Erythroblast (primary cell): ENCODE measurements at places on chromosomes 3 and 15.

DNA sequence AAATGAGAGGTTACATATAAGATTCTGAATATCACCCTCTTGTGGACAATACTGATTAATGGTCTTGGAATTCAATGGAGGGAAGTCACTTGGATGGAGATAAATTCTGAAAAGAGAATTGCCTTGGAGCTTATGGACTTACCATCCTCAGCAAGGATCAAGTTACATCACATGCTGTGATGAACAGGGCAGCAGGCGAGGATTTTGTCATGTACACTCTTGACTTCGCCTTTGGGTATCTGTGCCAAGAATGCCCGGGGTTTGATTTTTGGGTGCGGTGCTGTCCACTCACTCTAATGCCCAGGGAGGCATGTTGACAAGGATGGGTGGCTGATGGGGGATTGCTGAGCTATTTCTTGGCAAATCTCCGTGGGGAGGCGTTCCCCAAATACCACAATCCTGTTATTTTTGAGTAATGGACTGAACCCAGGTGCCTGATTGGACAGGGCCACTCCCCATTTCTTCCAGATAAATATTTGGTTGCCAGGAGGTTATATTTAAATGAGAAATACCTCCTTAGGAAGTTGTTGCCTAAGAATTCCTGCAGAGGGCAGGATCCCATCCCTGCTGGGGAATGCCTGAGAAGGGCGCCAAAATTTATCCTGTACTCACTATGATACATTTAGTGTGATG lies 96.3 kb downstream of the TPRG1 start:
- no peak for DNase-seq

GRCh38 chr3:159650726-159651125 lies 337.9 kb upstream of the IL12A start:
- no peak for DNase-seq

DNA sequence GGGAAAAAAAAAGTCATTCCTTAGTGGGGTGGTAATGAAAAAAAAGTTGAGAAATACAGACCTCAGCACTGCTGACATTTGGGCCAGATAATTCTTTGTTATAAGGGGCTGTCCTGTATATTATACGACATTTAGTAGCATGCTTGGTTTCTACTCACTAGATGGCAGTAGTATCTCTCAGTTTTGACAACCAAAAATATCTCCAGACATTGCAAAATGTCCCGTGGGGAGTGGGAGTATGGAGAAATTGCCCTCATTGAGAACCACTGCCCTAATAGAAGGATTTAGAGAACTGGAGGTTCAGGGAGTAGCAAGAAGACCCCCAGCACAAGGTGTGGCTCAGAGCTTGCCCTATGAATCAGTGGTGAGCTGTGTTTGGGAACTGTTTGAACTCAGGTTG lies 28.6 kb upstream of the TEX264 start:
- DNase-seq: peak; percentile 9

DNA sequence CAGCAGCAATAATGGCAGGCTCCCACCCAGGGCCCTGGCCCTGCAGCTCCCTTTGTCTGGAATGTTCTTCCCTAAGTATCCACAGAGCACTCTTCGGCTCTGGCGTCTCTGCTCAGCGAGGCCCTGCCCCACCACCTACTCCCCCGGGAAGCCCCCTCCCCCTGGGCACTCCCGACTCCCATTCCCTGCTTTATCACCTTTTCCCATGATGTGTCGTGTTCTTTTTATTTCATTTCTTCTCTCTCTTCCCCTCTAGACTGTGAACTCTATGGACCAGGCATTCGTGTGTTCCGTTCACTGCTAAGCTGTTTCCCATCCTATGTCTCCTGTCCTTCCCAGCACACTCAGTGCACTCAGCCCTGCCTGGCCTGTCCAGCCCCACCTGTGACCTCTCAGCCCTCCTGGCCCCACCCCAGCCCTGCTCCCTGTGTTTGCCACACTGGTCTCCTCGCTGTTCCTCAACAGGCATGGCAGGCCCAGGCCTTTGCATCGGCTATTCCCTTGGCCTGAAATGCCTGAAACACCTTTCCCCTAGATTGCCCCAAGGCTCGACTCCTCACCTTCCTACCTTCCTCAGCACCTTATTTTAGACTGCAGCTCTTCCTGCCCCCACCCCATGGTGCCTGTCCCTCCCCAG lies 107.4 kb downstream of the TPRA1 start:
- no peak for DNase-seq

DNA sequence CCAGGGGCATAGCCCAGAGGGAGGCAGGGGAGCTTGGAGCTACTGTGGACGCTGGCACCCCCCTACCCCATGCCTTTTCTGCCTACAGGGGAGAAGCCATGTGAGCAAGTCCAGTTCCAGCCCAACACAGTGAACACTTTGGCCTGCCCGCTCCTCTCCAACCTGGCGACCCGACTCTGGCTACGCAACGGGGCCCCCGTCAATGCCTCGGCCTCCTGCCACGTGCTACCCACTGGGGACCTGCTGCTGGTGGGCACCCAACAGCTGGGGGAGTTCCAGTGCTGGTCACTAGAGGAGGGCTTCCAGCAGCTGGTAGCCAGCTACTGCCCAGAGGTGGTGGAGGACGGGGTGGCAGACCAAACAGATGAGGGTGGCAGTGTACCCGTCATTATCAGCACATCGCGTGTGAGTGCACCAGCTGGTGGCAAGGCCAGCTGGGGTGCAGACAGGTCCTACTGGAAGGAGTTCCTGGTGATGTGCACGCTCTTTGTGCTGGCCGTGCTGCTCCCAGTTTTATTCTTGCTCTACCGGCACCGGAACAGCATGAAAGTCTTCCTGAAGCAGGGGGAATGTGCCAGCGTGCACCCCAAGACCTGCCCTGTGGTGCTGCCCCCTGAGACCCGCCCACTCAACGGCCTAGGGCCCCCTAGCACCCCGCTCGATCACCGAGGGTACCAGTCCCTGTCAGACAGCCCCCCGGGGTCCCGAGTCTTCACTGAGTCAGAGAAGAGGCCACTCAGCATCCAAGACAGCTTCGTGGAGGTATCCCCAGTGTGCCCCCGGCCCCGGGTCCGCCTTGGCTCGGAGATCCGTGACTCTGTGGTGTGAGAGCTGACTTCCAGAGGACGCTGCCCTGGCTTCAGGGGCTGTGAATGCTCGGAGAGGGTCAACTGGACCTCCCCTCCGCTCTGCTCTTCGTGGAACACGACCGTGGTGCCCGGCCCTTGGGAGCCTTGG lies 5.6 kb downstream of the CIB1 start:
- DNase-seq: no peak

DNA sequence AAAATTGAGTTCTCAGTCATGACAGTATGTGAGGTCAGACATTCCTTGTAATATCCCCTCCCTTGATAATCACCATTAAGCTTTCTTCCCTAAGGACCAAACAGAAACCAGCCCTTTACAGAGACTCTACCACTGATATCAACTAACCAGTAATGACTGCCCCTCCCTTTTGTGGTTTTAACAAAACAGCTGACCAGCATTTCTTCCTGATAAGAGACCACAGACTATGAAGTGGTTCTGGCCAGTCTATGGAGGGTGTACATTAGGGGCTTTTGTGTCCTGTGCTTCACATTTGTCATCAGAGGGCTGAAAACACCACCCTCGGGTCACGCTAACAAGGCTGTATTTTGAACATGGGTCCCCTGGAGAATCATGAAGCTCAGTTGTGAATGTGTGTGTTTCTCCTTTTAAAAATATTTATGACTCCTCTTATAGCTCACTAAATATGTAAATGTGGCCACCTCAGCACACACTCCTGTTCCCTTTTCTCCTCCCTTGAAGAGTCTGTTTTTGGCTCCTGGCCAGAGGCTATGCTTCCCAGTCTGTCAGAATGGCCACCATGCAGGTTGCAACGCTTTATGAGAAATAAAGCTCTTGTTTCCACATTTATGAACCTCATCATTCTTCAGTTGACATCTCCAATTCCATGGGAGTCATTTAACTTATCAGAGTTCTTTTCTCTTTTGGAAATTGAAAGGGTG lies 239.3 kb downstream of the CPNE4 start:
- DNase-seq: peak; percentile 86

DNA sequence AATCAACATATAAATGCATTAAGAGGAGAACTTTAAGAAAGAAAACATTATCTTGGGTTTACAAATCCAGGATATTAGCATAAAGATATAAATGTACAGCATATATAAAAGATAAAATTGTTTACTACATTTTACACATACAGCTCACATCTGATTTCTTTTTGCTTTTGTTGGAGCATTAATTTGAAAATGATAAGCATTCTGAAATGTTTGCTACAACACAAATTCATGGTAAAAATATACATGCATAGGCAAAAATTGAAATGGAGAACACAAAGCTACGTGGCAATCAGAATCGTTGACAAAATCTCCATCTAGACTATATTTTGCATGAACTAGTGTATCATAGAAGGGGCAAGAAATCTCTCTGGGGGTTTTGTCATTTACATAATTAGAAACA lies 159.1 kb downstream of the TIGIT start:
- DNase-seq: no peak

DNA sequence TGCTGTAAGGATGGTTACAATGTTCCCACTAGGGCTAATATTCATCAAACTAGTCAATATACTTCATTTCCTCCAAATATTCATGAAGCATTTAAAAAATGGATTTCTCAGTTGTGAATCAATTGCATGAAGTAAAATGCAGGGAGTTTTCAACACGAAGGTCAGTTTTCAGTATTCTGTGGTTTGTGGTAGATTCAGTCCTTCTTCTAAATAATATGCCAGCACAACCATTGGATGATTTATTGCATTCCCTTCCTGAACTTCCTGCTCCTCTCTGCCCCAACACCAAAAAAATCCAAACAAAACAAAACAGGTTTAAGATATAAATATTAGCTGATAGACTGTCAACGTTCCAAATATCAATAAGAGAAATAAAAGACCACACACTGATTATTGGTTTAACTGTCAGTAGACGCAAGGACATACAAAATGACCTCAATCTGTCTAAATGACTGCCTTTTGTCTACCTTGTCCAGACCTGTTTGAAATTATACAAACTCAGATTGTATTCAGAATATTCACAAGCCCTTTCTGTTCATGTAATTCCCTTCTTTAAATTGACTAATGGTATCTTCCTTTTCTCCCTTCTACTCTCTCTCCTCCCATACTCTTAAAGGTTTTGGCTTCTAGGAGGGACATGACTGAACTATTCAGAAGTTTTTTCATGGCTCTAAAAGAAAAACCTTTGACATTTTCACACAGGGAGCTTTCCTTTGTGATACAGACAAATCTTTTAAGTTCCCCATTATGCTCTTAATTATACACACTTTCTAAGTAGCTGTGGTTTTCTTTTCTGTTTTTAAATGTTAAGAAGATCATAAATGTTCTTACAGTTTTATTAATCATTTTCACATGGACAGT lies 92.6 kb upstream of the STT3B start:
- no peak for DNase-seq

DNA sequence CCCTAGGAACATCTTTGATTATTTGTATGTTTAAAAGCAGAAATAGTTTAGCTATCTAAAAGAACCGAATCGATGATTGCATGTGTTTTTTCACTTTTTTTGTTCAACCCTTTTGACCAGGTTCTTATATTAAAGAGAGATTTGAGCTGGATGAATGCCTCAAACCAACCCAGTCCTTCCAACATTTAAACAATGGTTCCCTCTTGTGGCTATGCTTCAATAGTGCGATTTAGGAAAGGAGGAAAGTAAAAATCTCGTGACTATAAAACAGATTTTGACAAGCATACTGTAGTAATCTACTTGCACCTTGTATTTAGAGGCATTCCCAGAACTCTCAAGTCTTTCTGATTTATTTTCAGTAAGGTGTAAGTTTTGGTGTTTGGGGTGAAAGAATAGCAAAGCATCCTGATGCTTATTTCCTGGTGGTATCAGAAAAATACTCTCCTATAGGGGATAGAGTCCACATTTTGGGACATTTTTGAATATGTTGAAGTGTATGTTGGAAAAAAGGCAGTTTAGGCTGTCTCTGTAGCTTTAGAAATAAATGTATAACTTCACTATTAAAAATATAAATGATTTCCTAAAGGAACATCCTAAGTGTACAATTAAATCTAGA lies 159.6 kb upstream of the KCNH8 start:
- peak; percentile 5 for DNase-seq

- peak; percentile 94 for DNase-seq
Measured at GRCh38 chr3:127574880-127575878, 15.4 kb downstream of the TPRA1 start.

DNA sequence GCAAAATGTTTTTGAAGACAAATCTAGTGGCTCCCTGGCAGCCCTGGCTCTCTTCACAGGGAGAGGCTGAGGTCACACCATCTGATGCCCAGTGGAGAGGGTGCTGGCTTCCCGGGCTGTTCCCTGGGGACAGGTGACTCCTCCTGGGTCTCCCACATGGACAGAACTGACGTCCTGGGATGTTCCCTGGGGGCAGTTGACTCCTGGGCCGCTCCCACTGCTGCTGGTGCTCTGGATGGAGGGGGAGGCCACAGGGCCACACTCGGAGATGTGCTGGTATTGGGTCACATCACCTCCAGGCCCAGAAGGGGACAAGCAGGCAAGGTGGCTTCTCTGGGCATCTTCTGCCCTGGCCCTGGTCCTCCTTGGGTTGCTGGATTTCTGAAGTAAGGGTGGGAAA lies 27.8 kb upstream of the ACAD9 start:
- no peak for DNase-seq

DNA sequence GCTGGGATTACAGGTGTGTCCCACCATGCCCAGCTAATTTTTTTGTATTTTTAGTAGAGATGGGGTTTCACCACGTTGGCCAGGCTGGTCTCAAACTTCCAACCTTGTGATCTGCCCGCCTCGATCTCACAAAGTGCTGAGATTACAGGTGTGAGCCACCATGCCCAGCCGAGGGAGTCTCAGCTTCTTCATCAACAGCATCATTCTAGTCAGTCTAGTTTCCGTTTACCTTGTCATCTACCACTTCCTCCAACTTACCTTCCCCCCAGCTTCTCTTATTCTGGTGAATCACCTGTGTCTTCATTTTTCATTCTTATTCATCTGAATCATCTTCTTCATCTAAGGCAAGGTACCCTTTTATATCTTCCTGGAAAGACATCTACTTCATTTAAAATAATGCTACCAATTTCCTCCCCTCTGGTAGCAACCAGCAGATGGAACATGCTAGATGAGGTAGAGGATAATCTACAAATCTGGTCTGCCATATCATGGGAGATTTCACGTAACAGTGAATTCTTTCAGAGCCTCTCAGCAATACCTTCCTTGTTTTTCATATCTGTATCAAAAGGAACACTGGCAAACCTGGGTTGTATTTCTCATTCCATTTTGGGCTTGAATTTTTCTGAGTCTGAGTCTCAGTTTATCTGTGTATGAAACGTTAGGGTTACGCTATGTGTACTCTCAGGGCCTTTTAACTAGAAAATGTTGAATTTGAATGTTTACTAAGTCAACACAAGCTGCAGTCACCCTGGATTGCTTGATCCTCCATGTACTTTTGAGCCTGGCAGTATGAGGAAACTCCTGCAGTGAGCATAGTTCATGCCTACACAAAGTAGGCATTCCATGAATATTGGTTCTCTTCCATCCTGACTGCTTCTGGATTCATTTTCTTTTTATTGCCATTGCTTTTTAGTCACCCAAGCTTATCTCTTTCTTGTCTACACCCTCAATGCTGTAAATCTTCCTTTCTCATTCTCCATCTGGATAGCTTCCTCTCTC lies 16.8 kb downstream of the LPP start:
- no peak for DNase-seq

DNA sequence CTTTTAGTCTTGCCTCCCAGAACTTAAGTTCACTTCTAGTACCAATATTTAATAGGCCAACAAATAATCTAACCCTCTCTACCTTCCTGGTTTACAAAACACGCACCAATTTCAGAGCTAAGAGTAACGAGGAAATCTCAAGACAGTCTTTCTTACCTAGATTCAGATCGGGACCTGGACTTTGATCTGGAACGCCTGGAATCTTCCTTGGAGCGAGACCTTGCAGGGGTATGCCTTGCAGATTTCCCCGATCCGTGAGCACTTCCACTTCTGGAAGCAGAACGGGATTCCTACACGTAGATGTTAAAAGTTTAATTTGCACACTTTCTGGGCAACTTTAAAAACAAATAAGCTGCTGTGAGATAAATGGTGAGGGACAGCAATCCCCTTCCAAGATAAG lies 11.4 kb downstream of the TRA2B start:
- no peak for DNase-seq
